Myocyte (in vitro differentiated cells): ENCODE measurements at places on chromosomes 5 and 9.

DNA sequence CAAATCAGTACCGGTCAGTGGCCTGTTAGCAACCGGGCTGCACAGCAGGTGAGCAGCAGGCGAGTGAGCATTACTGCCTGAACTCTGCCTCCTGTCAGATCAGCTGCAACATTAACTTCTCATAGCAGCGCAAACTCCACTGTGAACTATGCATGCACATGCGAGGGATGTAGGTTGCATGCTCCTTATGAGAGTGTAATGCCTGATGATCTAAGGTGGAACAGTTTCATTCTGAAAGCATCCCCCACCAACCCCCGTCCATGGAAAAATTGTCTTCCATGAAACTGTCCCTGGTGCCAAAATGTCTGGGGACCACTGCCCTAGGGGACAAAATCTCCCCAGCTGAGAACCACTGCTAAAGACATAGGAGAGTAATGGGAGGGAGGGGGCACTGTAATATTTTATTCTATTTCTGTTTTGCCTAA, 51.1 kb downstream of the P4HA2 start:
- no peak for DNase-seq

GRCh38 chr5:122844910-122845228, 544 bp upstream of the SNX24 start:
- no peak for DNase-seq

GRCh38 chr5:168364750-168365550, 73.5 kb downstream of the WWC1 start:
- DNase-seq: no peak

GRCh38 chr5:131228646-131229045, 35.2 kb upstream of the CDC42SE2 start:
- peak; percentile 43 for DNase-seq

GRCh38 chr9:108478431-108479332, 377.1 kb downstream of the ACTL7B start:
- peak; percentile 87 for DNase-seq

DNA sequence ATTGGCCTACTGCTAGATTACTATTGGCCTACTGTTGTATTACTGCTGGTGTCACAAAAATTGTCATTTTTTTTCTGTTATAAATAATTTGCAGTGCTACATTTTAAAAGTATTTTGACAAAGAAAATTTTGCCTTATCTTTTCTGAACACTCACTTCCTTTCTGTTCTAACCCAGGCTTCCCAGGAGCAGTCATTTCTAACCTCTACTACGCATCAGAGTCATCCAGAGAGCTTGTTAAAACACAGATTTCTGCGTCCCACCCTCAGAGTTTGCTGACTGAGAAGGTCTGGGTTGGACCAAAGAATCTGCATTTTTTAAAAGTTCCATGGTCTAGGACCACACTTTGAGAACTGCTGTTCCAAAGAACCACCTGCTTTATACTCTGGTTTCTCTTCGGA, 306.1 kb downstream of the GLIS3 start:
- no peak for DNase-seq

GRCh38 chr9:19640014-19640413, 148.8 kb downstream of the SLC24A2 start:
- DNase-seq: no peak
